ENCODE measurements at places on chromosomes 12 and 14.

GRCh38 chr12:116053479-116054200 is 223.9 kb downstream of the MED13L start:
- no peak for DNase-seq

- no peak for DNase-seq
Observed at GRCh38 chr12:72256725-72257124, 15.4 kb upstream of the TRHDE start.

DNA sequence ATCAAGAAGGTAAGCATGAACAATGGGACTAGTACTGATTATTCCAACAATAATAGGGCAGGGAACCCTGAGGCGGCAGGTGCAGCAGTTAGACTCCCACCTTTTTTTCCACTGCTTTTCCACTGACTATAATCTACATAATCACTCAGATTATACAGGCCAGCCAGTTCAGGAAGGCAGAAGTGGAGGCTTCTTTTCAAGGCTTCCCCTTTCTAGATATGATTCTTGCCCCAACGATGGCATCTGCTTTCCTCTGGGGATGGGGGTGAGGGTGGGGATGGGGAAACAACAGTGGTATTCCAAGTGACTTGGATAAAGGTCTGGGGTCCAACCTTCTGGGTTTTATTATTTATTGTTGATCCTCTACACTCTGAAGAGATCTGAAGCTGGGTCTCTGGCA is 331 bp downstream of the NCKAP1L start:
- no peak for DNase-seq

- no peak for DNase-seq
Observed at GRCh38 chr12:26455936-26456574, 260.7 kb downstream of the SSPN start.

GRCh38 chr12:26810330-26810729 is 22.7 kb downstream of the ITPR2 start:
- DNase-seq = no peak

DNA sequence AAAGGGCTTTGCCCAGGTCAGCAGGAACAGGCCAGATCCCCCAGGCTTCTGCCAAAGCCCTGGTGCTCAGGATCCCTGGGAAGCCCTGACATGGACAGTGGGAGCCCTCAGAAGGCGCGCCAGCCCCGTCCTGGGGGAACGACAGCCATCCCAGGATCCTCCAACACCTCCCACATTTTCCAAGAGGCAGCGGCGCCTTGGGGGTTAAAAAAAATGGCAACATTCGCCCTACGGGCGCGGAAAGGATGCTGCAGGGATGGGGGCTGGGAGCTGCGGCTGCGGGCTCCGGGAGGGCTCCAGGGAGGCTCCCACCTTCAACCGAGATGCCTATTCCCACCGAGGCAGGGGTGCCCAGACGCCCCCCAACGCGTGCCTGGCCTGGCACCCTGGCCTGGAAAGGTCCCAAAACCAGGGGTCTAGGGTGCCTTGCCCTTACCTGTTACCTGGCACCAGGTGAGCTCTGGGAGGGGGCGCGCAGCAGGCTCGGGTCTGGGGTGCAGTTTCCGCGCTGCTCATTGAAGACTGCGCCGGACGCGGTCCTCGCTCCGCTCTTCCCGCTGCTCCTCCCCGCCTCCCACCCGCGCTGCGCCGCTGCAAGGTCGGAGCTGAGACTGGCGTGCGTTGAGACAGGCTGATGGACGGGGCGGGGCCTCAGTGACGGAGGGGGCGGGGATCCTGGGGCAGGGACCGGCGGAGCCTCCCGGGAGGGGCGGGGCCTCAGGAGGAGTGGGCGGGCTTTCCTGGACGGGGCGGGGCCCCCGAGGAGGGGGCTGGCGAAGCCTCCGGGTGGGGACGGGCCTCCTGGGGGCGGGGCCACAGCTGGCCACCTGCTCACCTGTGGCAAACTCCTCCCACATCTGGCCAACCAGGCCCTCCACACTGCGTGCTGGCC is at the start of gene ABCB9:
Gene ABCB9 (minus strand): TSS at position 613 of the 892 bp plus-strand sequence. CDS start 6,228 bp downstream, outside the sequence.
- DNase-seq = peak; percentile 66

DNA sequence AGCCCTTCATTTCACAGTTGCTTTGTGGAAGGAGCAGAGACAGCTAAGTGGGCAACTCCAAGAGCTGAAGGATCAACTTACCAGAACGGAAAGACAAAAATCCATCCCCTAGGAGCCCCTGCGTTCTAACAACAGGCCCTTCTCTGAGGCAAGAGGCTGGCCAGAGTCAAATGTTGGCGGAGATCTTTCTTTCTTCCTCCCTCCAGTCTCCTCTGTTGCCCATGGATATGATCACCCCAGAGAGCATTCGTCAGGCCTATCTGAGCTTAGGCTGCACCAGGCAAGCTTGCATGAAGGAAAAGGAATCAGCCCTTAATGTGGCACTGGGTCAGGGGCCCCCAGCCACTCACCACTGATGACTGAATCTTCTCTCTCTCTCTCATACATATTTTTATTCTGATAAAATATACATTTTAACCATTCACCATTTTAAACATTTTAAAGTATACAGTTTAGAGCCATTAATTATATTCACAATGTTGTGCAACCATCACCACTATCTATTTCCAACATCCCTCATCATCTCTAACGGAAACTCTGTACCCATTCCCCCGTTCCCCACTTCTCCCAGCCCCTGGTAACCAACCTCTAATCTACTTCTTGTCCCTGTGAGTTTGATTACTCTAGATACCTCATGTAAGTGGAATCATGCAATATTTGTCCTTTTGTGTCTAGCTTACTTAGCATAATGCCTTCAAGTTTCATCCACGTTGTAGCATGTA is 52.9 kb upstream of the CCND2 start:
- no peak for DNase-seq

DNA sequence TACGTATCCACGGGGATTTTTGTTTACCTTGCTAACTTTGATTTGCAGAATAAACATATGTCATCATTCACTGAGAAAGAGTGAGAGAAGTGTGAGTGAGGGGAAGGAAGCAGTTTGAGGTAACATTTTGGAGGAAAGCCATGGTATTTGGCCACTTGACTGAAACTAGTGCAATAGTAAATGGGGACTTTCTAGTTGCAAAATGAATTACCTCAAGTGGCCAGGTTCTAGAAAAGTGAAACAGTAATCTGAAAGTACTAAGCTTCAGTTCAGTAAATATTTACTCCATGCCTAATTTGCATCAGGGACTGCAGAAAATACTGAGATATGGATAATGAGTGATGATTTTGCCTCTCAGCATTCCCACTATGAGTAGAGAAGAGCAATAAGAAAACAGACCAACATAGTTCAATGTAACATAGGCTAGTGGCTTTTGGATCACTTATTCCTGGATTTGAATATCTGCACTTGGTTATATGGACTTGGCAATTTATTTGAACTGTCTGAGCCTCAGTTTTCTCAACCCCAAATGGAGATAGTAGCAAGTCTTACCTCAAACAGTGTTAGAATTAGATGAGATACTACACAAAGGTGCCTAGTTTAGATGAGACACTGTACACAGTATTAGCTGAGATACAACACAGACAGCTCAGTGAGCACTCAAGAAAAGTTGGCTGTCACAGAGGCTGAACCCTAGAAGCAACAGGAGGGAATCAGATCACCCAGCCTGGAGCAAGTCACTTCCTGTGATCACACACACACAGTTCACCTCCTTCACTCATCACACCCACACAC is 439.1 kb downstream of the NPAS3 start:
- DNase-seq = no peak

DNA sequence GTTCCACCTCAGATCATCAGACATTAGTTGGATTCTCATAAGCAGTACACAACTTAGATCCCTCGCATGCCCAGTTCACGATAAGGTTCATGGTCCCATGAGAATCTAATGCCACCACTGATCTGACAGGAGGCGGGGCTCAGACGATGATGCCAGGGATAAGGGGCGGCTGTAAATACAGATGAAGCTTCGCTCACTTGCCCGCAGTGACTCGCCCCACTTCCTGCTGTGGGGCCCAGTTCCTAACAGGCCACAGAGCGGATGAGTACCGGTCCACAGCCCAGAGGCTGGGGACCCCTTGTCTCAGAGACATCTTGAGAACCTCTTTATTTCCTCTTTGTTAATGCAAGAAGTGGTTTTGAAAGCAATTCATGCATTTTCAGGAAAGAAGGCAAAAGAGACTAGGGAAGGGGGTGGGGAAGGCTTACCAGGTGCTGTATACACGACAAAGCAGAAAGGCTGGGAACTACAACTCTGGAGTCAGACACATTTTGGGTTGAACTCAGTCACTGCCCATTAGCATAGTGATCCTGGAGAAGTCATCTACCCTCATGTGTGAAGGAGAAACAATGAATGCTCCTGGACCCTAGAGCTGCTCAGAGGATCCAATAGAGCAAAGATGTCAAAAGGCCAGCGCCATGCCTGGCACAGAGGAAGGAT is 68.7 kb downstream of the EID3 start:
- DNase-seq = no peak
